Sigmoid colon (tissue), 7 donors: ENCODE measurements at places on chromosomes 11 and 22. TPM values are rescaled to one million over a fixed set of nuclear protein-coding genes. Genes with fewer than 3 reads are reported as not detected.
A peak's percentile ranks its signal among the peaks of the same experiment; 100 is the strongest.

Gene MCHR1
- 0.28 TPM for total RNA-seq

Gene MMP1
- not detected for total RNA-seq

Gene NXPE4
- 0.36 TPM for total RNA-seq

Gene KRTAP5-11
- total RNA-seq: not detected

Gene MS4A7
- 37.5 TPM for total RNA-seq

Gene OVOL1
- total RNA-seq: not detected

Gene SCGB2A2
- total RNA-seq: not detected

GRCh38 chr22:16975155-16975885 is 32.7 kb downstream of the GAB4 start:
- H3K4me1 ChIP-seq: no peaks in the 10 kb centered on the region
- H3K4me3 ChIP-seq: no peak overlapping the region
- H3K27me3 ChIP-seq: no peaks in the 10 kb centered on the region
- H3K36me3 ChIP-seq: no peaks in the 10 kb centered on the region
- H3K27ac ChIP-seq: no peak overlapping the region

DNA sequence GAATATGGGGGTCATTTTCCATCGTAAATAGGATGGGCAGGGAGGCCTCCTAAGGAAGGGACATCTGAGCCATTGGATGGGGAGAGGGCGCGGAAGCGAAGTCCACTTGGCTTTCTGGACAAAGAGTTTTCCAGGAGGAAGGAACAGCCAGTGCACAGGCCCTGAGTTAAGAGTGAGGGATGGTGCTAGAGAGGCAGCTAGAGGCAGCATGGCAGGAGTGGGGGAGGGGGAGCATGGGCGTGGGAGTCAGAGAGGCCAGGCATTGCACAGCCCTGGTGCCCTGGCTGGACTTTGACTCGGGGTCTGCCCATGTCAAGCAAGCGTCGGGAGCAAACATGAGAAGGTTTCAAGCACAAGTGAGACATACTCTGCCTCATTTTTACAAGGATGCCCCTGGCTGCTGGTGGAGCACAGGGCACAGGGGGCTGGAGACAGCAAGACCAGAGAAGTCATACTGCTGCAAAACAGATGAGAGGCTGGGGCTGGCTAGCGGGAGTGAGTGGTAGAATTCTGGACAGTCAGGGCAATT is 9.0 kb downstream of the GNAZ start:
- no peak for DNase-seq
- no peak overlapping the region for H3K4me3 ChIP-seq
- no peaks in the 10 kb centered on the region for H3K36me3 ChIP-seq
- H3K27me3 ChIP-seq: no peaks in the 10 kb centered on the region

GRCh38 chr11:33874433-33874832 is 17.4 kb downstream of the LMO2 start:
- DNase-seq: no peak
- no peak overlapping the region for H3K27ac ChIP-seq
- no peaks in the 10 kb centered on the region for H3K36me3 ChIP-seq
- no peak overlapping the region for H3K4me3 ChIP-seq
- H3K4me1 ChIP-seq: peaks cover 15% of the 10 kb centered on the region

GRCh38 chr11:60428517-60428916 is 855 bp upstream of the MS4A5 start:
- no peak overlapping the region for H3K27ac ChIP-seq
- H3K36me3 ChIP-seq: no peaks in the 10 kb centered on the region
- no peaks in the 10 kb centered on the region for H3K27me3 ChIP-seq
- DNase-seq: no peak

GRCh38 chr11:111395749-111396148 is 16.7 kb upstream of the POU2AF1 start:
- H3K4me3 ChIP-seq: no peak overlapping the region
- no peak for DNase-seq
- H3K4me1 ChIP-seq: no peaks in the 10 kb centered on the region

GRCh38 chr11:86442420-86442819 is 67.7 kb downstream of the CCDC81 start:
- DNase-seq: no peak
- H3K4me1 ChIP-seq: no peaks in the 10 kb centered on the region
- H3K27ac ChIP-seq: no peak overlapping the region
- no peaks in the 10 kb centered on the region for H3K27me3 ChIP-seq

GRCh38 chr22:16847271-16847670 is 22.1 kb upstream of the XKR3 start:
- H3K36me3 ChIP-seq: no peaks in the 10 kb centered on the region
- no peak for DNase-seq
- no peaks in the 10 kb centered on the region for H3K27me3 ChIP-seq
- H3K27ac ChIP-seq: no peak overlapping the region
- no peak overlapping the region for H3K4me3 ChIP-seq
- H3K4me1 ChIP-seq: no peaks in the 10 kb centered on the region

GRCh38 chr11:2739531-2740274 is 39.9 kb upstream of the KCNQ1OT1 start:
- H3K36me3 ChIP-seq: no peaks in the 10 kb centered on the region
- H3K4me3 ChIP-seq: no peak overlapping the region
- H3K27me3 ChIP-seq: no peaks in the 10 kb centered on the region
- no peak overlapping the region for H3K27ac ChIP-seq
- H3K4me1 ChIP-seq: no peaks in the 10 kb centered on the region
- no peak for DNase-seq

- H3K27ac ChIP-seq: no peak overlapping the region
- no peak overlapping the region for H3K4me3 ChIP-seq
- H3K4me1 ChIP-seq: no peaks in the 10 kb centered on the region
- H3K27me3 ChIP-seq: no peaks in the 10 kb centered on the region
- no peak for DNase-seq
- H3K36me3 ChIP-seq: no peaks in the 10 kb centered on the region
Observed at GRCh38 chr22:33247758-33248157, 189.6 kb upstream of the SYN3 start.

GRCh38 chr22:43066844-43067385 is 22.3 kb downstream of the TTLL1 start:
- H3K4me1 ChIP-seq: no peaks in the 10 kb centered on the region
- H3K36me3 ChIP-seq: peaks cover 5% of the 10 kb centered on the region

DNA sequence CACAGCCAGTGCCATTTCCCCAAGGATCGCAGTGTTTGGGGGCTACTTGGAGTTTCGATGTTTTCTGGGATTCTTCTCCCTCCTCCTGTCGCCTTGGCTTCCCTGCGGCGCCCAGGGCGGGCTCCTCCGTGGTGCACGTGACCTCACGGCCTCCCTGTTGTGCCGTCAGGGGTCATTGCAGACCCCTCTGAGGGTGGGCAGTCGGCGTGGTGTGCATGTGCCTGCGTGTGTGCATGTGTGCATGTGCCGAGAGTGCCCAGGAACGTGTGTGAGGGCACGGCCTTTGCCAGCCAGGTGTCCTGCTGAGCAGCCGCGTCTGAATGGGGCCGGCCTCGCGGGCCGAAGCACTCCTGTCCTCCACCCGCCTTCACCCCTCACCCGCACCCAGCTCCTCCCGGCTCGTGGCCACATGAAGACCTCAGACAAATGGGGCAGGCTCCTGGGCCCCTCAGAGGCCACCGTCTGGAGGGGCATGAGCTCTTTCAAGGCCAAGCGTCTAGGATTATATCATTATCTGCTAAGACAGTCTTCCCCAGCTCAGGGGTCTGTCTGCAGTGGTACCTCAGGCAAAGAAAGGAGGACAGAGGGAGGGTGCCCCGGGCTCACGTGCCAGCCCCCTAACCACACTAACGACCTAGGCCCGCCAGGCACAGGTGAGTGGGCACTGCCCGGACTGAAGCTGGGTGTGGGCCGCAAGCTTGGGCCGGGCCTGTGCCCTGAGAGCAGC is 9.4 kb upstream of the MRPL23 start:
- no peak overlapping the region for H3K27ac ChIP-seq
- H3K4me3 ChIP-seq: no peak overlapping the region
- H3K4me1 ChIP-seq: no peaks in the 10 kb centered on the region

DNA sequence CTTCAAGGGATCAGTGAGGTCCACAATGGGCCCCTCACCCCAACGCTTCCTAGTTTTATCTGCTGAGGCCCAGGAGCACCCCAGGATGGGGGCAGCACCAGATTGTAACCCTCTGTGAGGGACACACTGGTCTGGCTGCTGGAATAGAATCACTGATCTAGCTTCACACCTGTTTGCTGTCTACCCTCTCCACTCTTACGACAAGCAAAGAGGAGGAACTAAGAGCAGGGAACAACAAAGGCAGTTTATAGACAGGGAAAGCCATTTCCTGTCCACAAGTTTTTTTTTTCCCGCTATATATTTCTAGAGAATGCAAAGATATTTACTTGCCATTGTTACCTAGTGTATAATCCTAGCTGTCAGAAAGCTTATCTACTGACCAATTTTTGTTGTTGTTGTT is 61.0 kb upstream of the CRTAM start:
- no peaks in the 10 kb centered on the region for H3K36me3 ChIP-seq
- H3K4me3 ChIP-seq: no peak overlapping the region
- H3K27me3 ChIP-seq: no peaks in the 10 kb centered on the region
- H3K27ac ChIP-seq: no peak overlapping the region
- peaks cover 8% of the 10 kb centered on the region for H3K4me1 ChIP-seq

DNA sequence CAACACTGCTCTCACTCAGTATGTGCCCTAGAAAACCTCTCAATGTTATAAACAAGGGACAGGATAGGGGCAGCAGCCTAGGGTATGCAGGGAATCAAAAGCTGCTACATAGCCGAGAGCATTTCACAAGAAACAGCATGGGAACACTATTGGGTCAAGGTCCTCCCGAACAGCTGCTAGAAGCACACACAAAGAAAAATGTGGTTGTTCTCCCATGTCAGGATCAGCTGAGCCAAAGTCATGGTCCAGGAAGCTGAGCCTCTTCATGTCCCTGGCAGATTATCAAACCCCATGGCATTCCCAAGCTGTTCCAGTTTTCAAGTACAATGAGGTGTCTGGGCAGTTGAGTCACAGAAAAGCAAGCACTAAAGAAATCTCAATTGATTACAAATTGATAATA is 21.0 kb upstream of the GDPD4 start:
- H3K36me3 ChIP-seq: peaks cover 22% of the 10 kb centered on the region
- no peaks in the 10 kb centered on the region for H3K27me3 ChIP-seq
- no peak for DNase-seq
- H3K4me3 ChIP-seq: no peak overlapping the region
- no peak overlapping the region for H3K27ac ChIP-seq

DNA sequence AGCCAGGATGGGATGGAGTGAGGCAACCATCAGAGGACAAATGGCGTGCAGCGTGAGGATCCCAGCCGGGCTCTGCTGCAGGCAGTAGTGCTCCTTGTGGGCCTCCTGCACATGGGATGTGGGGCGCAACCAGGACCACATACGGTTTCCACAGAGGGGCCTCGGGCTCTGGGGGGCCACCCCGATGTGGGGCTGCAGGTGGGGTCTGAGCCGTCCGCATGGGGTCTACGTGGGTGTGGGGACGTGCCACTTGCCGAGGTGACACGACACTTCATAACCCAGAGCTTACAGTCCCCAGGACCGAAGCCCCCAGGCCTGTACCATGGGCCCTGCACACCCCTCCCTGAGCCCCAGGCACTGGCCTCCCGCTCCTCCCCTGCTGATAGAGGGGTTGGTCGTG is 10.8 kb downstream of the TTLL8 start:
- DNase-seq: no peak
- no peak overlapping the region for H3K4me3 ChIP-seq
- no peaks in the 10 kb centered on the region for H3K36me3 ChIP-seq
- H3K27ac ChIP-seq: no peak overlapping the region
- no peaks in the 10 kb centered on the region for H3K4me1 ChIP-seq
- no peaks in the 10 kb centered on the region for H3K27me3 ChIP-seq

- DNase-seq: no peak
- H3K4me1 ChIP-seq: no peaks in the 10 kb centered on the region
- no peaks in the 10 kb centered on the region for H3K27me3 ChIP-seq
- no peak overlapping the region for H3K27ac ChIP-seq
- no peaks in the 10 kb centered on the region for H3K36me3 ChIP-seq
Observed at GRCh38 chr11:95715777-95716241, 73.8 kb downstream of the FAM76B start.

DNA sequence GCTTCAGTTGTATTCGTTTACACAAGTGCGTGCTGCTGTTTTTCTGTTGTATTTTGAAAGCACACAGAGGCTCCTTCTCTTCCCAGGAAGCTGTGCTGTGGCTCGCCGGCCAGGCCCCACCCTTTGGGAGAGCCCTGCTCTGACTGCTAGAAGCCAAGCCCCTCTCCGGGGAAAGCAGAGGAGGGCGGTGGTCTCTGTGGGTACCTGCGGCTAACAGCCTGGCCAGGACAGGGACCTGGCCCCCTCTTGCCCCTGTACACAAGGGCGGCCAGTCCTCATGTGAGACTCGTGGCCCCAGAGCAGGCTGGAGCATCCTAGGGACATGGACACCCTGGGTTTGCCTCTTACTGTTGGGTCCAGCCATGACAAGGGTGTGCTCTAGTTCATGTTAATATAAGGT is 14.8 kb downstream of the MOB2 start:
- H3K27me3 ChIP-seq: no peaks in the 10 kb centered on the region
- H3K36me3 ChIP-seq: peaks cover 78% of the 10 kb centered on the region
- no peak overlapping the region for H3K4me3 ChIP-seq
- no peaks in the 10 kb centered on the region for H3K4me1 ChIP-seq
- H3K27ac ChIP-seq: no peak overlapping the region

DNA sequence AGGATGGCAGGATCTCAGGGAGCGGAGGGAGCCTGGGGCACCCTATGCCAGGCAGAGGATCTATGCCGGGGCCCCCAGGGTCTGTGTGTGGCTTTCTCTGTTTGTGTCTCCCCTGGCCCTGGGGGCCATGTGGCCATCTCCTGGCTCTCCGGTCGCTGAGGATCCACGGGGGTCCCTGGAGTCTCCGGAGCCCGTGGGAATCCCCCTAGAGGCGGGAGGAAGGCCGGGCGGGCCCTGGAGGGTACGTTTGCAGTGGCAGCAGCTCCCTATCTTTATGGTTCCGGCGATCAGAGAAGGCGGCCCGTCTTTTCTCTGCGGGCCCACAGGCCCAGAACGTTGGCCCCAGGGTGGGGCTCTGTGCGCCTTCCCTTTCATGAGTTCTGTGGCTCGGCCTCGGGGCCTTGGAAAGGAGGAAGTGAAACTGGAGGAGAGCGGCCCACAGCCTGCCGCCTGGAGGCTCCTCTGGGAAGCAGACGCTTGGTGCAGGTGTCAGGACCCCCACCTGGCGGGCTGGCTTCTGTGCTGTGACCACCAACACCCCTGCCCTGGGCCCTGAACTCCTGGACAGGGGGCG is 82.1 kb downstream of the KCNQ1 start:
- DNase-seq: peak; percentile 78
- no peak overlapping the region for H3K27ac ChIP-seq
- H3K36me3 ChIP-seq: no peaks in the 10 kb centered on the region
- H3K4me1 ChIP-seq: no peaks in the 10 kb centered on the region
- H3K27me3 ChIP-seq: no peaks in the 10 kb centered on the region

GRCh38 chr22:50034126-50035081 is 21.8 kb upstream of the IL17REL start:
- no peak overlapping the region for H3K27ac ChIP-seq
- H3K4me1 ChIP-seq: peaks cover 9% of the 10 kb centered on the region
- H3K27me3 ChIP-seq: peaks cover 30% of the 10 kb centered on the region
- no peak overlapping the region for H3K4me3 ChIP-seq
- H3K36me3 ChIP-seq: no peaks in the 10 kb centered on the region
